ENCODE measurements at places on chromosomes 16 and 17.

- peak; percentile 61 for DNase-seq
These were observed 14.5 kb upstream of the TMC7 start for GRCh38 chr16:18969050-18969854.

DNA sequence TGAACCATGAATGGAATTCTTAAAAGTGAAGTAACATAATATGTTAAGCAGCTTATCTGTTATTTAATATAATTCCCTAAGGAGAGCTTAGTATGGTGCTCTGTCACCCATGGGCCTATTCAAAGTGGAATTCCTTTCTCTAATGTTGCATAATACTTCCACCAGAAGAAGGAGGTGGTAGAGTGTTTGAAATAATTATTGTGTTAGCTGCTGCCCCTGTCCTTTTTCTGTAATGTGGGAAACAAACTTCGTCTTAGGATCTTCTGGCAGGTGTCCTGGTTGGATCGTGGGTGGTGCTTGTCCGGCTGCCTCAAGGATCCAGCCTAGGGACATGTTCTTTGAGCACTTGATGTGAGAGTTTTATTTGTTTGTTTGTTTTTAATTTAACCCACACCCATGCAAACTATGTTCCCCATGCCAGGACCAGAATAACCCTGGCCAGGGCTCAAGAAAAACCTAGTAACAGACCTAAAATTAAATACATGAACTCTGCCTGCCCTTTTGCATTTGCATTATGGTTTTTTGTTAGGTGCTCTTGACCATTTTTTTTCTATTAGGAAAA is 46.1 kb downstream of the ZNRF1 start:
- no peak for DNase-seq

GRCh38 chr17:61168506-61168905 is 231.1 kb upstream of the TBX2 start:
- no peak for DNase-seq

DNA sequence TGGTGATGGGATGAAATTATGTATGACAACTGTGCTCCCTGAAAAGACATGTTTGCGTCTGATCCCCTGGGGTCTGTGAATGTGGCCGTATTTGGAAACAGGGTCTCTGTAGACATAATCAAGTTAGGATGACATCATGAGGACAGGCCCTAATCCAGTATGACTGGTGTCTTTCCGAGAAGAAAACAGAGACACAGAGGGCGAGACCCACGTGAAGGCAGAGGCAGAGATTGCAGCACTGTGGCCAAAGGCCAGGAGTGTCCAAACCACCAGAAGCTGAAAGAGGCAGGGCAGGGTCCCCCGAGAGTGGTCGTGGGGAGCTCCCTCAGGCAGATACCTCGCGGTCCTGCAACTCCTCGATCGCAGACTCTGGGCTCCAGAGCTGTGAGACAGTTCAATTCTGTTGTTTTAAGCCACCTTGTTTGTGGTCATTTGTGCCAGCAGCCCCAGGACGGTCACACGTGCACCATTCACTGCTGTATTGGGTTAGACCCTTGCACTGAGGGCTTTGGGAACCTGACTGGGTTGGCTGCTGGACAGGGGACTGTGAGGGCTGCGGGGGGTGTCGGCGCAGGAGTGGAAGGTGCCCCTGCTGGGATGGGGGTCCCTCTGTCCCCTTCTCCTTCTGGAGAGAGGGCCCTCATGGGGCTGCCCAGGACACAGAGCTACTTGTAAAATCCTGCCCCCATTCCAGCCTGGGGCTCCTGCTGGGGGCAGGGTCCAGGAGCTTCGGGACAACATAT is 27.7 kb downstream of the METRNL start:
- DNase-seq = no peak

GRCh38 chr16:14284371-14284770 is 213.3 kb downstream of the MRTFB start:
- no peak for DNase-seq

DNA sequence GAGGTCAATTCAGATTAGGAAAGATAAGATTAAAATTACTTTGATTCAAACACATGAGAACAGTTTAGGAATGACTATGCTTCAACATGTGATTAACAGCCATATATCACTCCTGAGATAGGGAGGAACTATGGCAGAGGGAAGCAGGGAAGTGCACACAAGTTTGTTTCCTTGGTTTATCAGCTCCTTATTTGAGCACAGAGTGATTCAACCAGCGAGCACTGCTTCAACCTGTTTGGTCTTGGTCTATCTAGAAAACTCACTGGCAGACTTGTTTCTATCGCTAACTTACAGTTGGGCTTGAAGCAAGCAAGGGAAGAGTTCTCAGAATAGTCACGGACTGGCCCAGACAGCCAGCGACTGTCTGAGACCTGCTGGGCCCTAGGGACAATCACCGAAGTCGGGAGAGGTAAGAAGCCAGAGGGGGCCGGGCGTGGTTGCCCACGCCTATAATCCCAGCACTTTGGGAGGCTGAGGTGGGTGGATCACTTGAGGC is 23.5 kb downstream of the TUBG1 start:
- no peak for DNase-seq

DNA sequence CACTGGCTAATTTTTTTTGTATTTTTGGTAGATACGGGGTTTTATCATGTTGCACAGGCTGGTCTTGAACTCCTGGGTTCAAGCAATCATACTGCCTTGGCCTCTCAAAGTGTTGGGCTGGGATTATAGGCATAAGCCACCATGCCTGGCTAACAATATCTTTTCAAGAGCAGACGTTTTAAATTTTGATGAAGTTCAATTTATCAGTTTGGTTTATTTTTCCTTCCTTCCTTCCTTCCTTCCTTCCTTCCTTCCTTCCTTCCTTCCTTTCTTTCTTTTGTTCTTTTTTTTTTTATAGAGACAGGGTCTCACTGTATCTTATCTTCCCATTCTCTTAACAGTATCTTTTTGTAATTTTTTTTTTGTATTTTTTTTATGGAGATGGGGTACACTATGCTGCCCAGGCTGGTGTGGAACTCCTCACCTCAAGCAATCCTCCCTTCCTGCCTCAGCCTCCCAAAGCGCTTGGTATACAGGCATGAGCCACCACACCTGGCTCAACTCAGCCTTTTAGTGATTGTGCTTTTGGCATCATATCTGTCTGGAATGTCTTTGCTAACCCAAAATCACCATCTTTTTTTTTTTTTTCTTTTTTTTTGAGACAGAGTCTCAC is 13.6 kb upstream of the GIP start:
- DNase-seq = no peak

GRCh38 chr17:74960570-74961342 is 11.8 kb downstream of the HID1 start:
- peak; percentile 48 for DNase-seq

DNA sequence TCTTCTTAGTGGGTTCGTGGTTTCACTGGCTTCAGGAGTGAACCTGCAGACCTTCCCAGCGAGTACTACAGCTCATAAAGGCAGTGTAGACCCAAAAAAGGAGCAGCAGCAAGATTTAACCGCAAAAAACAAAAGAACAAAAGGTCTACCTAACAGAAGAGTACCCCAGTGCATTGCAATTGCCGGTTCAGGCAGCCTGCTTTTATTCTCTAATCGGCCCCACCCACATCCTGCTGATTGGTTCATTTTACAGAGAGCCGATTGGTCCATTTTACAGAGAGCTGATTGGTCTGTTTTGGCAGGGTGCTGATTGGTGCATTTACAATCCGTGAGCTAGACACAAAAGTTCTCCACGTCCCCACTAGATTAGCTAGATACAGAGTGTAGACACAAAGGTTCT is 2.0 kb upstream of the ARRB2 start:
- peak; percentile 69 for DNase-seq

GRCh38 chr17:46818316-46818928 is at the start of gene WNT3:
WNT3 (minus strand) TSS chr17:46818692; CDS start chr17:46818597, 95 bp downstream.
- peak; percentile 56 for DNase-seq

- no peak for DNase-seq
These were observed 20.7 kb upstream of the TVP23A start for GRCh38 chr16:10839279-10839666.

GRCh38 chr17:71203953-71204352 is 916.9 kb upstream of the SOX9 start:
- no peak for DNase-seq

DNA sequence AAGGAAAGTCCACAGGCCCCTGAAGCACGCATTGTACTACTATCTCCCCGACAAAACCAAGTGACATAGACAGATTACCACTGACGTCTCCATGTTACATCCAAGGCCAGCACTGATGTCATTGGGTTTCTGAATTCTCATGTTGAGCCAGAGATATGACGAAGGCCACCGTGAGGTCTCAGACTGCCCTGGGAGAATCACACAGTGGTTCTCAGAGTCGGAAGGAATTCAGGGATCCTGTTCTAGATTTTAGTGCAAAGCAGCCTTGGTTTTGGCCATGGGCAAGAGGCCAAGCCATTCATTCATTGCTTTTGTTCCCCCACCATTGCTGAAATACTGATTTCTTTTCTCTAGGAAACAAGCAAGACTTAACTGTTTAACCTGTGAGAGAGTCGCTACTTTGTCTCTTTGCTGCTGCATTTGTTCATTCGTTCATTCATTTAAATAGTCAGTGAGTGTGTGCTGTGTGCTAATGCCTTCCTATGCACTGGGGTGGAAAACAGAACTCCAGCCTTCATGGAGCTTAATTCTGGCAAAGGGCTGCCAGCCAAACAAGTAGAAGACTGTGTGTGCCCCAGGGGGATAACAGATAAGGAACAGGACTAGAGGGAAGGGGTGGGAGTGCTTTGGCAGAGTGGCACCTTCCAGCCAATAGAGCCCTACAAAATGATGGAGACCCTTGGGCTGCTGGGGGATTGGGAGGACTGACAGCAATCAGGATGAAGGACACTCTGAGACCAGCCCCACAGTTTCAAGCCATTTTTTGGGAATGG is 222.3 kb downstream of the MSI2 start:
- no peak for DNase-seq

- DNase-seq = no peak
These were observed 8.4 kb downstream of the CLUH start for GRCh38 chr17:2703181-2703580.

GRCh38 chr16:82895843-82896242 is 269.1 kb downstream of the CDH13 start:
- DNase-seq = no peak

DNA sequence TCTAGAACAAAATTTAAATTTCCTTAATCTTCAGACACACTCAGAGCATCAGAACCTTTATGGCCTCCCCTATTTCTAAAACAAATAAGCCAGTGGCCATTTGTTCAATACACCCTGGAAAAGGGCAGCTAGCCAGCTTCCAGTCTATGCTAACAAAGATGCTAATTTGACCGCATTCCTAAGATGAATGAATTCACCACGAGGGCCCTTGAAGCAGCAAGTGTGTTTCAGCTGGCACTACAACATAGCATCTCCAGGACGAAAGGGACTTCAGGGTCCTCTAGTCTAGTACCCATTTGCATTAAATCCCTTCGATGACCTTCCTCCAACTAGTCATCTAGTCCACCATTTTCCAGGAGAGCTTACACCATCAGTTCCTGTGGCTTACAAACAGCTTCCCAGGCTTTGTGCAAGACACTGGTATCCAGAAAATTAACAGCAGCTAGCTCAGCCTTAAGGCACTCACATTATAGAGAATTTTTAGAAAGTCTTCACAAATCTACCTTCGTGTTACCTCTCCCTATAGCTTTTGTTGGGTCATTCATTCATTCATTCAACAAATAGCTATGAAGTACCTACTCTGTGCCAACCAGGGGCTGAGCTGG is 10.9 kb downstream of the KRT37 start:
- DNase-seq = no peak

GRCh38 chr16:3027983-3028715 is 4.3 kb downstream of the THOC6 start:
- DNase-seq = peak; percentile 86

GRCh38 chr16:50505714-50506542 is 42.3 kb upstream of the NKD1 start:
- DNase-seq = no peak

- DNase-seq = no peak
These were observed 146.8 kb downstream of the SEC14L1 start for GRCh38 chr17:77287432-77288068.

DNA sequence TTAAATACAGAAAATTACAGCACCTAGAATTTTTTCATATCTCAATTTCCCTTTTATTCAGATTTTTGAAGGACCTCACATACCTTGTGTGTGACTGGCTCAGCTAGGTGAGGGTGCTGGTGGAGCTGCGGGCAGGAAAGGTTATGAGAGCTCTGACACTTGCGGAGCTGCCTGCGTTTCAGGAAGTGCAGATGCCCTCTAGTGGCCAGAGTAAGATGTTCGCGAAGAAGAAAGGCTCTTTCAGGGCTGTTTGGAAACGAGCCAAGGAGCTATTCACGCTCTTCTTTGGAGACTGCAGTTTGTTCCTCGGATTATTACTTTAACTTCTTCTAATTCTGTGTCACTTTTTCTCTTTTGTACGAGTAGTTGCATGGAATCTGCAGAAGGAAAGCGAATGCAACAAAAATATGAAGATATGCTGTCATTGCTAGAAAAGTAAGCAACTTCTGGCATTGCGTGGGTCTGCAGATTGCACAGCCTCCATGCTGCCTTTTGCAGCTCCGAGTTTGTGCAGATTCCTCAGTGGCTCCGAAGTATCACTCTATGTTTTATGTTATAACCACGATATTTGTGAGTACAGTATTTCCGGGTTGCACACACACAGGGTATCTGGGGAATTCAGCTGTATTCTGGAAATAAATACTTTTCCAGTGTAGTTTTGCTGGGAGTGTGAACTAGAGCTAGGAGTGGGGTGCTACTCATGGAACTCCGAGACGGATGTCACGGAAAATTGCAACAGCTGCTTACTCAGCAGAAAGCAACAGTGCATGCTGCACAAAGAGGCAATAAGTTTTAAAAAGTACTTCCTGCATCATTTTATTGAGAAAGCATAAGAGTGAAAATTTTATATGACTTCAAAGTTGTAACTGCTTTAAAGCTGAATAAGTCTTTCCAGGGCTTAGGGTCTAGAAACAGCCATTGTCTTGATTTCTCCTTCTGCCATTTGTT is 46.3 kb downstream of the DNAH9 start:
- DNase-seq = no peak

DNA sequence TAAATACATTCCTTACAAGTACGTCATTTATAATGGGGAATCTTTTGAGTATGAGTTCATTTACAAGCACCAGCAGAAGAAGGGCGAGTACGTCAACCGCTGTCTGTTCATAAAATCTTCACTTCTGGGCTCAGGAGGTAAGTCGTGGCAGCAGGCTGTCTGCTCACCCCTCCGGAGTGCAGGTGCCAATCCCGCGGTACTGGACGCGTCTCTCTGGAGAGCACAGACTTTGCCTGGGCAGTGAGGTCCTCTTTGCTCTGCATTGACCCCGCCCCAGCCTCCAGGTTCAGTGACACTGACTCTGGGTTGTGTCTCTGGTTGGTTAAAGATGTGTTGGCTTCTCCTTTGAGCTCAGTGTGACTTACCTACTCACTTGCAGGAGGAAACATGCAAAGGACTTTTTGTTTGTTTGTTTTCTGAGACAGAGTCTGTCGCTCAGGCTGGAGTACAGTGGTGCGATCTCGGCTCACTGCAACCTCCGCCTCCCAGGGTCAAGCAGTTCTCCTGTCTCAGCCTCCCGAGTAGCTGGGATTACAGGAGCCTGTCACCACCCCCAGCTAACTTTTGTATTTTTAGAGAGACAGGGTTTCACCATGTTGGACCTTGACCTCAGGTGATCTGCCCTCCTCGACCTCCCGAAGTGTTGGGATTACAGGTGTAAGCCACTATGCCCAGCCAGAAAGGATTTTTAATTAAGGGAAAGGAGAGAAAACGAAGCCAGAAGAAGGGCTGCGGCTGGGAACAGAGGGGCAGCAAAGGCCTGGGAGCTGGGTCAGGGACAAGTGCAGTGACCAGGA is 31.2 kb downstream of the RNF213 start:
- DNase-seq = no peak
